ENCODE measurements at places on chromosomes 1 and 21.

DNA sequence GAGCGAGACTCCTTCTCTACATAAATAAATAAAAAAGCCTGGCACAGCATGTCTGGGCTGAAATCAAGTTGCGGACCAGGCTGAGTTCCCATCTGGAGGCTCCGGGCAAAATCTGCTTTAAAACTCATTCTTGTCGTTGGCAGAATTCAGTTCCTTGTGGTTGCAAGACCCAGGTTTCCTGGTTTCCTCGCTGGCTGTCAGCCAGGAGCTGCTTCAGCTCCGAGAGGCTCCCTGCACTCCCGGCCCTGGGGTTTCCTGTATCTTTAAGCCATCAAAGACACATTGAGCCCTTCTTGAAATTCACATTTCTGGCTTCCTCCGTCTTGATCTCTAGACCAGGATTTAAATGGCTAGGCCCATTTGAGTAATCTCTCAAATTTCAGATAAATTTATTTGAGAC is 20.6 kb upstream of the SCCPDH start:
- DNase-seq: no peak

DNA sequence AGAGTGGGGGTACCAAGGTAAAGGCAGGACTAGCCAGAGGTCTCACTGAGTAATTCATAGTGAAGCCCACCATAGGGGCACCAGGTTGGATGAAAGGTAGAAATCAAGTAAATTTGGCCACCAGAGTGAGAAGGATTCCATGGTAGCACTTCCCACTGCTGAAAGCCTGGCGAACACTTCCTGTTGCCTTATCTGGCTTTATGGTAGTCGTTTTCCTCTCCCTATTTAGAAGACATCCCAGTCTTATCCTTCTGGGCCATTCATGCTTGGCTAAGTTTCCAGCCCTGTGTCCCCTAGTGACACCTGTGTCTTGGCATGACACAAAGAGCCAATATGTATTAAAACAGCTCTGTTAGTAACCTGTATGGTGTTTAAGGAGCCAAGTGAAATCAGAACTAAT is 74.3 kb upstream of the SIPA1L2 start:
- DNase-seq: no peak

GRCh38 chr1:158716335-158716734 is 4.2 kb downstream of the OR6K3 start:
- DNase-seq: no peak

GRCh38 chr1:185317034-185317885 is at the start of gene IVNS1ABP:
TSS of gene IVNS1ABP (minus strand) at chr1:185317243. CDS start at chr1:185309493, 7,750 bp downstream.
- peak; percentile 70 for DNase-seq

DNA sequence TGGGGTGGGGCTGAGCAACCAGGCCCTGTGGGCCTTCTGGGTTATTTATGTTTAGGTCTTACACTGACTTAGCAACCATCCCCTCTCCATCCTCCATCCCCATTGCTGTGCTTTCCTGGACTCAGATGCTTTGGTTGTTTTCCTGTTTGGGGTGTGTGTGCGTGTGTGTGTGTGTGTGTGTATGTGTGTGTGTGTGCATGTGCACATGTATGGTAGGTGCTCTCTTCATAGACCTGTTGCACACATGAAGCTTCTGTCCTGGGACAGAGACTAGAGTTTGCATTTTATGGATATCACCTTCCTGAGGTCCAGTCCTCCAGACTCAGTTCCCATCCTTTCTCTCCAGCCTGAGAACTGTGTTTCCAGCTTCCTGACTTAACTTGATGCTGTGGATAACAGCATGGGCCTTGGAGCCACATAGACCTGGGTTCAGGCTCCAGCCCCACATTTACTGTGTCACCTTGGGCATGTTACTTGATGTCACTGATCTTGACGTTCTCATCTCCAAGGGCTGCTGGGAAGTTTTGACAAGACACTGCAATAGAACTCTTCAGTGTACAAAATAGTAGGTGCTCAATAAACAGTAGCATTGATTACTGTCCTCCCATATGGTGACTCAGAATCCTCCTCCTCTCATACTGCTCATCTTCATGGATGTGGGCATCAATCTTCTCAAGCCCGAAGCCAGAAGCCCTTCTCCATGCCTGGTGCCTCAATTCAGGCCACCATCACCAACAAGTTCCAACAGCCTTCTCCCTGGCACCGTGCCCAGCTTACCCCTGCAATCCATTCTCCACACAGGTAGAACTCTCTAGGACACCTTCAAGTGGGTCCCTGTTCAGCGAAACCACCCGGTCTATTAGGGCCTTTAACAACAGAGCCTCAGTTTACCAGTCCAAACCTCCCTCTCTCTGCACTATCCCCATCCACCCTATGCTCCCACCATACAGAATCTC is 181.8 kb upstream of the EDN2 start:
- DNase-seq: no peak

DNA sequence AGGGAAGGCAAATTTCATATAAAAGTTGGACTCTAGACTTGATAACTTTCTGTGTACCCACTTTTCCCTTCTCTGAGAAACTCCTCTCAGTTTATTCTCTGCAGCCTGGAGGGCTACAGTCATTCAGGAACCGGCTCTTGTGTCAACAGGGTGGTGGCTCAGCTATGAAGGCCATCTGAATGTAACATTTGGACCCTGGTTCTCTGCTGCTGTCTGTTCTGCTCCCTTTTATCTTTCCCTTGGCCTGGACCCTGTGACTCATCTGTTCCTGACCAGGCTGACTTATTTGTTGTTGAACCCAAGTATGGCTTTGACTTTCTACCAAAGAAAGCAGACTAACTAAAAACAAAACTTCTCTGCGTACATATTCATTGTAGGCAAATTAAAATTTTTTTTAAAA is 75.4 kb downstream of the CENPF start:
- no peak for DNase-seq

- DNase-seq: no peak
These were observed 11.8 kb upstream of the BACE2 start for GRCh38 chr21:41156142-41156541.

- DNase-seq: no peak
These were observed 199.1 kb upstream of the LMO4 start for GRCh38 chr1:87129606-87130005.

GRCh38 chr1:237183963-237184540 is 142.1 kb downstream of the RYR2 start:
- DNase-seq: no peak

- DNase-seq: no peak
These were observed 157.9 kb downstream of the DHRS3 start for GRCh38 chr1:12460121-12460520.

DNA sequence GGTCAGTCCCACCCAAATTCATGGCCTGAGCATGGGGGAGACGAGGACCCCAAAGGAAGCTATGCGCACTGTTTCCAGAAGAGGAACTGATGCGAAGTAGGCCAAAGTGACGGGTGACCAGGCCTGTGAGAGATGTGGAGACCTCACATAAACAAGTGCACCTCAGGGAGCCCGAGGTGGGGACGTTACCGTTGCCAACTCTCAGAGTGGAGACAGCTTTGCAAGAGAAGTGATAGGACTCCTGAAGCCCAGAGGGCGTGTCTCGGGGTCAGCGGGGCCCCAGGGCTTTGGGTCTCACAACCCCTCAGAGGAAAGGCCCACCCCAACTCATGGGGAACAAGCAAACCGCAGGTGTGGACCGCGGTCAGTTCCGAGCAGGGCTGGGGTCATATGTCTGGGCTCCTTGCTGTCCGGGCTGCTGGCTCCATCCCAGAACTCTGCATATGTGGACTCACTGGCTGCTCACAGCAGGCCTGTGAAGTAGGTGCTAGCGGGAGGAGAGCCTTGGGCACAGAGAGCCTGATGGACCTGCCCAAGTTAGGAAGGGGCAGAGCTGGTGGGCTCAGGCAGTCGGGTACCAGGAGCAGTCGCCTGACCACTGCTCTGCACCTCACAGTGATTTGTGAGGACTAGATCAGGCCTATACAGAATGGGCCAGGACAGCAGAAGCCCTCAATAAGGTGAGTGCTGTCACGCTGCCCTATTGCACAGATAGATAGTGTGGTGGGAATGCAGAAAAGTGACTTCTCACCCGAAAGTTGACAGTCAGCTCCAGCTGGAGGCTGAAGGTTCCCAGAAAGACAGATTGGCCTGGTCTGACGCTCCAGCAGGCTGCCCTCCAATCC is 26.2 kb downstream of the STUM start:
- no peak for DNase-seq

- peak; percentile 25 for DNase-seq
These were observed 15.8 kb downstream of the SCYL3 start for GRCh38 chr1:169877800-169878491.

DNA sequence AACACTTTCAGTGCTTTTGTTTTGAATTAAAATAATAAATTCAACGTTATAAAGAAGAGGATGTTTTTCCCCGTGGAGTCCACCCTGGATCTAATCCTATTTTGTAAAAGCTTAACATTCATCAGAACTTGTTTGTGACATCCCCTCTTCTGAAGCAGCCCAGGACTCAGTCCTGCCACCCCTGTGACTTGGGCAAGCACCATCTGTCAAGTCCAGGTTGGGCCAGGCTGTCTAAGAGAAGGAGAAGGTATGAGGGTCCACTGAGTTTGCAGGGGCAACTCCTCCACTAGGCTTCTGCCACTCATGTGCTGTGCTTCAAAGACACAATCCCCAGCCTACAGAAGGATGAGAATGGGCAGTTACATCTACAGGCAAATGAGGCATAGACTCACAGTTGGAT is 59.7 kb downstream of the MT1HL1 start:
- no peak for DNase-seq

DNA sequence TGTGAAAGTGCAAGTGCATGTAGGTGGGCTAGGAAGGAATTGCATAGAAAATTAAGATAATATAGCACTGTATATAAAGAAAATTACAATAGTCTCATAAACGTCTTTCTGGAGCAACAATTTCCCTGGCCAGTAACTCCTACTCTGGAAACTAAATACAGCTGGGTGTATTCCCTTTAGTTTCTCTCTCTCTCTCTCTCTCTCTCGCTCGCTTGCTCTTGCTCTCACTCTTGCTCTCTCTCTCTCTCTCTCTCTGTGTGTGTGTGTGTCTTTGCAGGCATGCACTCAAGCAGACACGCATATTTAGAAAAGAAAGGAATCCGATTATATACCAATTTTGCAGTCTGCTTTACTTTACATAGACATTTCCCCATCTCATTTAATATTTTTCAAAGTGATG is 14.7 kb downstream of the S100A10 start:
- no peak for DNase-seq
